ENCODE measurements at places on chromosomes 11 and 22.
A peak's percentile ranks its signal among the peaks of the same experiment; 100 is the strongest.

GRCh38 chr11:64419818-64420485, 61.0 kb downstream of the RPS6KA4 start:
- DNase-seq: peak; percentile 62

DNA sequence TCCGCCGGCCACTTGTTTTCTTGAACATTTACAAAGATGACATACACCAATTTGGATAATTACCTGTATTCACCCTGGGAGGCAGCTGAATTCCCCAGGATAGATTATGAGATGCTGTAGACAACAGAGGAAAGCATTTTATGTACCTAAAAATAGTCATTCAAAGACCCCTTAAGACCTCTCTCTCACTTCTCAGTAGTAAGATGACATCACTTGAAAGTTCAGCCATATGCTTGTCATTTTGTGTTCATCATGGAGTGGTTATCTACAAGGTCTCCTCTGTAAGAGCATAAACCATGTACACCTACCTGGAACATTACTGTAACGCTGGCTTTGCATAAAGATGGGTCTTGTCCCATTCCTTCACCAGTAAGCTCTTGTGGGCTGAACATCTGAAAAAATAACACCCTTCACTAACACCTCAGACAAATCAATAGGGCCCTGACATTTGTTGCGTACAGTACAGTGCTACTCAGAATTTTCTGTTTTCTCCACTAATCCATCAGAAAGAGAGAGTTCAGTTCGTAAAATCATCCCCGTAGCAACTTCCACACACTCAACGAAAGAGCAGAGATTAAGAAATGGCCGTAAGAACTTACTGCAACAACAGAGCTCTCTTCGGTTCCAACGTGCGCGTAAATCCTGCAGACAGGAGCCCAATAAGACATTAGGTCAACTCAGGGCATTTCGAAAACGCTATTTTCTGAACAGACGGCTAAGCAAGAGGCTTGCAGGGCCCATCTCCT, 15.6 kb upstream of the WDR74 start:
- no peak for DNase-seq

DNA sequence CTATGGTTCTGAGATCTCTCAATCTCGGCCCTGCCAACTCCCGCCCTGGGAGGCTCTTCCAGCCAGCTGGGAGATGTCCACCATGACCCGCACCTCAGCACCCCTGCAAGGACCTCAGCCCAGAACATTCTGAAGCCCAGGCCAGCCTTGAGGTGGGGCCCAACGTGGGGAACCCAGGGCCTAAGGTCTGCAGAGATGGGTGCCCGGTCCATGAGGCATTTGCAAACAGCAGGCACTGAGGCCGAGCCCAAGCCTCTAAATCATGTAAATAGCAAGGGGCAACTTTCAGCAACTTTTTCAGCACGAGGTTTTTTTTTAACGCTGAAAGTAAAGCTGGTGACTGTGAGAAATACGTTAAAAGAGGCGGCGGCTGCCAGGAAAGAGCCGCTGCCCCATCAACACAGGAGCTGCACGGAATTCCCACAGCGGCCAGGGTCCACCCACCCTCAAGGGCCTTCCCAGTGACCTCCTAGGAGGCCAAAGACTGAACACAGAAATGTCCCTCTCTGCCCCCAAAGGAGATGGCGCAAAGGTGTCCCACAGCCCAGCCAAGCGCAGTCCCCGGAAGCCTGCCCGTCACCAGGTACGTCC, 46.9 kb downstream of the BRD1 start:
- DNase-seq: no peak

- DNase-seq: no peak
Observed at GRCh38 chr22:32776397-32776796, 25.1 kb upstream of the TIMP3 start.

DNA sequence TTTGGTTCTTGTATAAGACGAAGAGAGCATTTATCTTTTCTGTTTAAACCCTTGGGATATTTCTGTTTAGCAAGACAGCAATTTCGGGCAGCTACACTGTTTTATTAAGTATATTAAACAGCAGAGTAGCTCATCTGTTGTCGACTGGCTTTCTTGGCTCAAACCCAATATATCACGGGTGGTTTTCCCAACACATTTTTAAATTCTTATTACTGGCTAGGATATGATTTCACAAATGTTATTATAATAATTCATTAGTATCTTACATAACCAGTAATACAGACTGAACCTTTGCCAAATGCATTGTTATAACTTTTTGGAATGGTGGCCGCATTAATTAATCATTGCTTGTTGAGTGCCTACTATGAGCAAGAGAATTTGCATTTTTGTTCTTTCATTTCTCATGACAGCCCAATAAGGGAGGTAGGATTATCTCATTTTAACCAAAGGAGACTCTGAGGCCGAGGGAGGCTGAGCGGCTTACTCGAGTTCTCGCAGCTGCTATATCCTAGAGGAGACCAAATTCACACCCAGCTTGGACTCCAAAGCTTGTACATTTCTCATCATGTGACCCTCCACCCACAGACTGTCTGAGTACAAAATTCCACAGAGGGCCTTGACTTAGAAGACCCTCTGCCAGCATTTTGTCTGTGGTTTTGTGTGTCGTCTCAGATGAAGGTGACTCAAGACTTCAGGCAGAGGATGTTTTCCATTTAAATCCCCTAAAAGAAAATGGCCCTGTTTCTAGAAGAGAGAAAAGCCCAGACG, 304.9 kb downstream of the NTM start:
- DNase-seq: no peak

DNA sequence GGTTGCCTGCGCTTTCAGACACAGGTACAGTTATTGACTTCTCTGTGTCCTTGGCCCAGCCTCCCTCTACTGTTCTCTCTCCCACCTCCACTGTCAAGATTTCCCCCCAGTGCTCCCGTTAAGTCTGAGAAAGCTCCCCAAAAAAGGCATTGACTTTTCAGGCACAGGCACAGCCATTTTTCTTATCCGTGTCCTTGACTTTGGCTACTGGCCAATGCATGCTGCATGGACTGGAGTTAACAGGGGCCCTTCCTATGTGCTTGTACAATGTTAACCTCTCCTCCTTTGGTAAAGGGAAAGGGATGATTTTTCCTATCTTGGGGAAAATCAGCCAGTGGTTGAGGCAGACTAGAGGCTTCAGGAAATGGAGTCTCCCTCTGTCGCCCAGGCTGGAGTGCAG, 4.3 kb downstream of the APOL5 start:
- no peak for DNase-seq

GRCh38 chr11:74330075-74330858, 18.8 kb upstream of the P4HA3 start:
- no peak for DNase-seq

DNA sequence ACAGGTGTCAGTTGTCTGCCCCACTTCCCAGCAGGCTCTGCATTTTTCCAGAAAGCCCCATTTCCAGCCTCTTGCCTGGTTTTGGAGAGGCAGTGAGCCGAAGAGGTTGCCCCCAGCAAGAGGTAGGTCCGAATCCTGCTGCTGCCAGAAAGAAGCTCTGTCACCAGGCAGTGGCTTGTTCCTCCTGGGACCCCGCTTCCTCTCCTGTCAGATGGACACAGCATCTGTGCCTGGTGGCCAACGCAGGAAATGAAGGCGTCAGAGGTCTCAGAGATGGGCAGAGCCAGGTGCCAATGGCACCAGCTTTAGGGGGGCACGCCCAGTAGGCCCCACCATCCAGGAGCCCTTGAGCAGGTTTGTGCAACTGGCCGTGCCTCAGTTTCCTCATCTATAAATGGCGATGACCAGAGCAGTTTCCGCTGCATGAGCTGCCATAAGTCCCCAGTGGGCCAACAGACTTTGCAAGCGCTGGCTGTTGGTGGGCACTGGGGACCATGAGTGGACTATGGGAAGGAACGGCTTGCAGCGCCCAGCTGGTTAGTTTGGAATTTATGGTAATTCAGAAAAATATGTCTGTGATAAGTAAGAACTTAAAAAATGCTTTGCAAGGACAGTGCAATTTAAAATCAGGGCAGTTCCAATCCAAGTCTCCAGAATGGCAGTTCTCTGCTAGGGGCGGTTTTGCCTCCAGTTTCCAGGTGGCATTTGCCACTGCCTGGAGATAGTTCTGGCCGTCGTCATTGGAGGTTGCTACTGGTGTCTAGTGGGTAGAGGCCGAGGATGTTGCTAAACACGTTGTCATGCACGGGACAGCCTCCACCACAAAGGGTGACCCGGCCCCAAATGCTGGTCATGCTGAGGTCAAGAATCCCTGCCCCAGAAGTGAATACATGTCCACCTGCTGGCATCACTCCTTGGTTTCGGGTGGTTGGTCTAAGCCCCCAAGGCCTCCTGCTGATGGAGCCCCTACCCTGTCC, 2.3 kb upstream of the OSBPL5 start:
- peak; percentile 3 for DNase-seq

- DNase-seq: no peak
Observed at GRCh38 chr22:41563051-41563711, 2.4 kb downstream of the CSDC2 start.

DNA sequence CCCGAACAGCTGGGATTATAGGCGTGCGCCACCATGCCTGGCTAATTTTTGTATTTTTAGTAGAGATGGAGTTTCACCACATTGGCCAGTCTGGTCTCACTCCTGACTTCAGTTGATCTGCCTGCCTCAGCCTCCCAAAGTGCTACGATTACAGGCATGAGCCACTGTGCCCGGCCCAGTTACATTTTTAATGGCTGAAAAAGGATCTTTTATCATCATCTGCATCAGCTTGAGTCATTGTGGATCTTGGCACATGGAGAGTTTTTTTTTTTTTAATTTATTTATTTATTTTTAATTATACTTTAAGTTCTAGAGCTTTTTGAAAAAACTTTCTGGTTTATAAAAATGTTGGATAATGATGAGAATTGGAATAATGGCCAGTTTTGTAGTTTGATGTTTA, 8.6 kb downstream of the IGHMBP2 start:
- no peak for DNase-seq

GRCh38 chr11:79845002-79845709, 404.3 kb upstream of the TENM4 start:
- no peak for DNase-seq

- DNase-seq: no peak
Observed at GRCh38 chr22:22216450-22216959, 28.1 kb upstream of the VPREB1 start.

DNA sequence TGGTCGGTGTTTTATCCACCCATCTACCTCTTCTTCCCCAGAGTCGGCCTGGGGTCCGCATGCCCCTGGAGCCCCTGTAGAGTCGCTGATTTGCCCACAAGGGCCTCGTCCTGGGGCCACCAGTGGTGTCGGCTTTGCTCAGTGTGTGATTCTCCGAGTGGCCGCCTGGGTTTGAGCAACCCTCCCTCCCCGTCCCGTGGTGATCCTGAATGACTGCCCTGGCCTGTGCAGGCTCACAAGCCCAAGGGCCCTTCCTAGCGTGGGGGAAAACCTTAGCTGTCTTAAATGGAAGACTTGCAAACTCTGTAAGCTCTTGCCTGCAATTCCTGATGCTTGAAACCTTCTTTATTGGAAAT, 128.3 kb downstream of the OSBP2 start:
- DNase-seq: no peak

DNA sequence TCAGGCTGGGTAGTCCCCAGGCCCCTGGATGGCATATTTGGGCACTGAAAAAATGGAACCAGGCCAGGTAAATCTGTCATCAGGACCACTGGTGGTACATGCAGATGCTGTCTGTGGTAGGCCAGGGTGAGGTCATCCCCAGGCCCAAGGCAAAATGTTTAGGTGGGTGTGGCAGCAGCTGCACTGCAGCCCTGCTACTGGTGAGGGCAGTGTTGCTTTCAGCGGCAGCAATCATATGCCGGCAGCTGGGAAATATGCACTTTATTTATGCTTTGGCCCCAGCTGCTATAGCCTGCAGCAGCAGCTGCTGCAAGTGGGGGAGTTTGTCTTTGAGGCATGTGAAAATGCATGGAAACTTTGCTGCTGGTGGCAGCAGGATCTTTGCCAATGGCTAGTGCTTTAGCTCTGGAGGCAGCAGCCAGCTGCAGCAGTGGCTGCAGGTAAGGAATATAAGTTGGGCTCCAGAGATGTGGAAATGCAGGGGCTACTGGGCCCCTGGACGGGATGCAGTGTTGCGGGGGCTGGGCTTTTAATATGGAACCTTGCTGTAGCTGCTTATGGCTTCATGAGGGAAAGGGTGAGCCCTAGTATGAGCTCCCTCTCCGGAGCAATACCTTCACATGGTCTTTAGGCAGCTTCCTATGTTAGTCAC, 365.7 kb upstream of the CADM1 start:
- peak; percentile 50 for DNase-seq

GRCh38 chr11:75399344-75400145, at the start of gene RPS3:
TSS of gene RPS3 (plus strand) at chr11:75399518. CDS start at chr11:75399548, 30 bp downstream.
- peak; percentile 98 for DNase-seq

DNA sequence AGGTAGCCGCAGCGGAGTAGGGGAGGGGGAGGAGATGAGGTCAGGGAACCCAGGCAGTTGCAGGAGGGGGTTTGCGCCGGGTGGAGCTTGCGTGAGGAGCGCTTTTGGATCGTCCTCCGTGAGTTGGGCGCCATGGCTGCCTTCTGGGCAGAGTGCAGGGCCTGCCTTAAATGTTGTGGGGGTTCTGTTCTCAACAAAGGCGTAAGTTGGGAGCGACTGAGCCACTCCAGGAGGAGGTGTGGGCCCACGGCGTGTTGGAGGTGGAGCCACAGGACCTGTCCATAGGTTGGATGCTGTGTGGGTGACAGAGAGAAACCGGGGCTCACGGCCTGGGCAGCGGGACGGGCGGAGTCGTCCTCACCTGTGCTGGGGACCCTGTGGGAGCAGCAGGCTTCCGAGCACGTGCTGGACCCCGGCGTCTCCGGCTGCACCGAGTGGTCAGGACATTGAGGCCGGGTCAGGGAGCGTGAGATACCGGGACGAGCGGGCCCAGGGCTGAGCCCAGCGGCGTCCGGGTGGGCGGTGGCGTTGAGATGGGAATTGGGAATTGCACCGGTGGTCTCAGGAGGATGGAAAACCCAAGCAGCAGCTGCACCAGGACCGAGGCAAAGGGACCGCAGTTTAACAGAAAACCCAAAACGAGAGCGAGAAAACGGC, 977 bp upstream of the PGGHG start:
- DNase-seq: peak; percentile 2

DNA sequence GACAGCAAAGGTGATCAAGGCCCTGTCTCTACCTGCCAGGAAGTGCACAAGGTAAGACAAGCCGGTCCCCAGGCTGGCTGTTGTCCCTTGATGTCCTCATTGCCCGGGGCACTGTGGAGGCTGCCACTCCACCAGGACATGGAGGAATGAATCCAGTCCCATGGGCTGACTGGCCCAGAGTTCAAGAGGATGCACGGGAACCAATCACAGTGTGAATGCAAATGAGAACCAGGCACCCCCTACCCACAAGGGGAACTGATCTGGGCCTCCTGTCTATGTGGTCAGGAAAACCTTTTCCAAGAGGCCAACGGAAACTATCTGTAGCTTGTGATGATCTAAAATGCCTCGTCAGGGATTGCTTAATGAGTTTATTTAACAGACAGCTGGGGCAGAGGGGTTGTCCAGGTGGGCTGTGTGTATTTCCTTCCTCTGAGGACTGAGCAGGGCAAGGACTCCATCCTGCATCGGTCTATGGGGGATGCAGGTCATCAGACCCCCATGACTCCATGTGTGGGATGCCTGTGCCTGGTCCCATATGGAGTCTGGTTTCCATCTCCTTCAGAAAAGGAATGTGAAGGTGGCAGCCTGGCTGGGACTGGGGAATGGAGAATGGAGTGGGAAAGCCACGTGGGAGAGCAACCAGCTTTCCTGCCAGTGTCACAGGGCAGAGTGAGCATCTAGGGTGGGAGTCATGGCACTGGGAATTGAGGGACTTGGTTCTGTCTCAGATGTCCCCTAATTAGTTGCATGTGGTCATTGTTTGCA, 60.5 kb downstream of the CD82 start:
- peak; percentile 10 for DNase-seq

- no peak for DNase-seq
Observed at GRCh38 chr11:73141031-73141308, 1.1 kb downstream of the FCHSD2 start.
